Esophagus squamous epithelium (tissue), 5 donors: ENCODE measurements at places on chromosomes 1 and 21.
A peak's percentile ranks its signal among the peaks of the same experiment; 100 is the strongest.

DNA sequence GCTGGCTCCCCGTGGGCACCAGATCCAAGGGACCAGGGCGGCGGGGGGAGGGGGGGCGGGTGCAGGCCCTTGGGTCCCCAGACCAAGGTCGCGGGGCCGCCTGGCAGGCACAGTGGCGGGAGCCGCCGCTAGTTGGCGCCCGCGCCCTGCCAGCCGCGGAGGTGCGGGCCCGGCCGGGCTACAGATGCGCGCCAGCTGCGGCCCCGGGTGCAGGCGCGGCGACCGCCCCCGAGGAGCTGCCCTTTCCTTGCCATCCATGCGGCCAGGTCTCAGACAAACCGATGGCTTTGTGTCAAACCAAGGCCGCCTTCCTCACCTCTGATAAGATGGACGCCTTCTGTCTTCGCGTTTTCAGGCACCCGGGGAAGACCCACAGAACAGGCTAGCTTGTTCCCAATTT, 2.2 kb upstream of the RUNX3 start:
- no peak for DNase-seq

GRCh38 chr21:16504766-16505165, 775.0 kb downstream of the USP25 start:
- DNase-seq: no peak

DNA sequence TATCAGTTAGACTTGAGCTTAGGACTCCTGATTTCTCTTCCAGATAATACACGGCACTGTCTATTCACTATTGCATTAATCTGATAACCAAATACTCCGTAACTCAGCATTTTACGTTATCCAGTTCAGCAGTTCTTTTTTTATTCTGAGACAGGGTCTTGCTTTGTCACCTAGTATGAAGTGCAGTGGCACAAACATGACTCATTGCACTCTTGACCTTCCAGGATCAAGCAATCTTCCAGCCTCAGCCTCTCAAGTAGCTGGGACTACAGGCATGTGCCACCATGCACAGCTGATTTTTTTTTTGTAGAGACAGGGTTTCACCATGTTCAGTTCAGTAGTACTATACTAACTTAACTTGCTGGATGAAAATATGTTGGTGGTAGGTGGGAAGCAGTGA, 156.4 kb downstream of the PATJ start:
- no peak for DNase-seq

DNA sequence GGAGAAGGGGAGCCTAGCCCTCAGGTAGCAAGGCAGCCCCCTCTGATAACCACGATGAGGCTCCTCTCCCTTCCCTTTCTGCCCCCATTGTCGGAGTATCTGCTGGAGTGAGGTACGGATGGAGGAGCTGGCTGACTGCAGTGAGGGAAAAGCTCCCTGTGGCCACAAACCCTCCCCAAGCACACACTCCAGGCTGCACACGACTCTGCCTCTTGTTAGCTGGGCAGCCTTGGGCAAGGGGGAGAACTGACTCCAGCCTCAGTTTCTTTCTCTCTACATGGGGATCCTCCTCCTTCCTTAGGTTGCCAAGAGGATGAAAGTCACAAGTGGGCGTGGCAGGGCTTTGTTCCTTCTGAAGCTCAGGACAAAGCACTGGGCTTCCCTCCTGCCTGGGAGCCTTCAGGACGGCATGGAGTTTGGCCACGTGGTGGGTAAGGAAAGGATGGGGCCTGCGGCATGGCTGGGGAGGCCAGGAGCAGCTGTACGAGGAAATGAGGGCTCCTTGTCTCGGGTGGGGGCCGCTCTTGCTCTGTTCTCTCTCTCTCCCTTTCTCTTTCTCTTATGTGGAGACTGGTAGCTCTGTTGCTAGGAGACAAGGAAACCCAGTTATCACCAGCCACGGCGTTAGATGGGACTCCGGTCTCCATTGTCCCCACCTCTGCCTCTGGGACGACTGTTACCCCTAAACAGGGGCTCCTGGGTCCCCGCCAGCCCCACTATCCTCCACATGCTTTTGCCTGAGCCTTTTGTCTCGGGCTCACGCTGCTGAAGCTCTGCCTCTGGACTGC, 39.7 kb downstream of the LRP8 start:
- DNase-seq: no peak

DNA sequence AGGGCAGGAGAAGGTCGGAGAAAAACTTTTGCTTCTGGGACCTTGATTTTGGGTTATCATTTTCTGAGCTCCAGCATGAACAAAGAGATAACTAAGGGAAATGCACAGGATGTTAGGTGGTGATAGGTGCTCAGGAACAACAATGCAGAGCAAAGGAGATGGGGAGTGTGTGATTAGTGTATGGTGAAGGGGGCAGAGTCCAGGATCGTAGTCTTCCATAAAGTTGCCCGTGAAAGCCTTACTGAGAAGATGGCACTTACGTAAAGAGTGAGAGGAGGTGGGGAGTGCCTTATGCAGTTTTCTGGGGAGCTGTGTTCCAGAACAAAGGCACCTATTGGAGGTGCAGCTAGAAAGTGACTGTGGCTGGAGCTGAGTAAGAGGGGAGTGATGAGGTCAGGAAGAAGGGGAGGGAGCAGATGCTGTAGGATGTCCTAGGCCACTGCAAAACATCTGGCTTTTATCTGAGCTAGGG, 11.6 kb downstream of the KCNK1 start:
- DNase-seq: no peak

- no peak for DNase-seq
Measured at GRCh38 chr1:224615861-224616755, at the start of gene CNIH3. TSS of gene CNIH3 (plus strand) at chr1:224616317. CDS start at chr1:224617175, 858 bp downstream.

- DNase-seq: no peak
Measured at GRCh38 chr1:226625326-226625725, 76.8 kb downstream of the STUM start.

DNA sequence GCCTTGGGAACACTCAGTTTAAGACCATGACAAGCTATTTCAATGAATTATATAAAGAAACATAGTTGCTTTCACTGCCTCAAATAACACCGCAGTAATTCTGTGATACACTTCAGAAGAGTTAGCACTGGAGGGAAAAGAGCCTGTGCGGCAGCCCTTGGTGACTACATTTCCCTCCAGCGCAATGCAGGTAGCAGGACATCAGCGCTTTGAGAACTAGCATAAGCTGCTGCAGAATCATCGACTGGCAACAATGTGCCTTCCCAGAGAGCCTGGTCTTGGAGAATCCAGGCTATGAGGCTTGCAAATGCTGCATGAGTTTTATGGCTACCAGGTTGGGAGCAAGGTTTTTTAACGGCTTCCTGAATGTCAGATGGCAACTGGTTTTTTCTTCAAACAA, 7.5 kb downstream of the NRIP1 start:
- no peak for DNase-seq

DNA sequence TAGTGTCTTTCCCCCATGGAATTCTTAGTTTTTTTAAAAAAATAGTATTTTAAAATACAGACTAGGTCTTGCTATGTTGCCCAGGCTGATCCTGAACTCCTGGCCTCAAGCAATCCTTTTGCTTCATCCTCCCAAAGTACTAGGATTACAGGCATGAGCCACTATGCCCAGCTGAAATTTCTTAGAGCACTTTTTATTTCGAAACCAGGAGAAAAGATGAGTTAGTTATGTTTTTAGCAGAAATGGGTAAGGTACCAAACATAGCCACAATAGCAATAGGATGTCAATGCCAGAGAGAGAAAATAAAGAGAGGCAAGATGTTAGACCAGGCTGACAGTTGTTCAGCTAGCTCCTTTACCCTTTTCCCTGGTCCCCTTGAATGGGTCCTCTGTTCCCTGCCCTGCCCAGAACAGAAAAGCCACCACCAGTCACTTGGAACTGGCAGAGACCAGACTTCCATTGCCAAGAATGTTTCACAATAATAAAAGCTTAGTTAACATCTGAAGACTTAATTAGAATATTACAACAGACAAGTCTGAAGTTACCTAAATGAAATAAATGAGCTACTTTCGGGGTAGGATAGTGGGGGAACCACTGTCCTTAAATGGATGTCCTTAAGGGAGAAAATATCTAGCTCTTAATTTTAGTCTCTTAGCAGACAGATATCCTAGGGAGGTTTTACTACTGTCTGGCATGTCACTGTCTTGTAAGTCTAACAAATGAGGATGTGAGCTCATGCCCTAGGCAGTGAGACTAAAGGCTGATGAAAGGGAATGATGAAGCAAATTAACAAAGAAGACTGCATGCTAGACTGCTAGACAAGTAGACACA, 54.3 kb downstream of the ABL2 start:
- DNase-seq: no peak

GRCh38 chr1:226064816-226065248, 2.3 kb downstream of the H3-3A start:
- no peak for DNase-seq

DNA sequence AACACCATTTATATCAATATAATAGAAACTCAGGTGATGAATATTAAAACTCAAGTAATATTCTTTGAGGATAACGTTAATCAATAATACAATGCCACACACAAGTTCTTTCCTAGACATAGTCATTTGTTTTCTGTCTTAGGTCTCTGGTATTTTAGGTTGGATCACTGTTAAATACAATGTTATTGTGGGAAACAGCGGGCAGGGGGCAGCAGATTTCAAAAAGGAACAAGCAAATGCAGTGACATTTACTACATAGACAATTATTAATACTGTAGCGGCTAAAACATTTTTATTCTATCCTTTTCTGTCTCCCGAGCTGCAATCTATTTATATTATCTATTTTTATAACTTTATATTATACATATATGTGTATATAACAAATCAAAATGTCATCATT, 186.4 kb upstream of the ZNHIT6 start:
- DNase-seq: no peak

GRCh38 chr1:81948495-81948894, 147.8 kb downstream of the ADGRL2 start:
- DNase-seq: no peak

DNA sequence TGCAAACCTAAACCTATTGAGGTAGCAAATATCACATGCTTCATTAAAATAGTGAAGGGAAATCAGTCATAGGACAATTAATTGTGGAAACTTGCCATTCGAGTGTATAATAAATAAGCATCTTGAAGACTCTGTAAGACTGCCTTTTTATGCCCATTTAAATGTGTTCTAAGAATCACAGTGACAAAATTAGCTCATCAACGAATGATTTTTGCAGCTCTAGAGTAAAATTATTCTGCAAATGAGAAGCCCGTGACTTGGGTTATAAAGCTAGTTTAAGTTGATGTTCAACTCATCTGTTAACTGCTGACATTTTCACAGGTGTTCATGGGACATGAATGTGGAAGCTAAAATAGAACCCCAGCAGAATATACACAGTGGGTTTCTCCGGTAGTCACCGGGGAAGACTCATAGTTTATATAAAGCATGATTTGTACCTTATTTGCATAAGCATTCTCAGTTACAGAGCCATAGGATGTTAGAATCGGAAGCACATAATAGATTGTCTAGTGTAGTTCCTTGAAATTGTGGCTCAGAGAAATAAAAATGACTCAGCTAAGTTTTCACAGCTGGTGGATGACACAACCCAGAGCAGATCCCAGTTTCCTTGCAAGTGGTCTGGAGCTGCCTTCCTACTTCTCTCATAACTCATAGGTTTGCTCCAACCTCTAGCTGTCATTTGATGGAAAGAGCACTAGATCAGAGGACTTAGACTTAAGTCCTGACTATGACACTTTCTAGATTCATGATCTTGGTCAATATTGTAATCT, 107.3 kb downstream of the UCHL5 start:
- DNase-seq: no peak

- DNase-seq: peak; percentile 53
Measured at GRCh38 chr1:33180226-33180910, 1.5 kb downstream of the TRIM62 start.

DNA sequence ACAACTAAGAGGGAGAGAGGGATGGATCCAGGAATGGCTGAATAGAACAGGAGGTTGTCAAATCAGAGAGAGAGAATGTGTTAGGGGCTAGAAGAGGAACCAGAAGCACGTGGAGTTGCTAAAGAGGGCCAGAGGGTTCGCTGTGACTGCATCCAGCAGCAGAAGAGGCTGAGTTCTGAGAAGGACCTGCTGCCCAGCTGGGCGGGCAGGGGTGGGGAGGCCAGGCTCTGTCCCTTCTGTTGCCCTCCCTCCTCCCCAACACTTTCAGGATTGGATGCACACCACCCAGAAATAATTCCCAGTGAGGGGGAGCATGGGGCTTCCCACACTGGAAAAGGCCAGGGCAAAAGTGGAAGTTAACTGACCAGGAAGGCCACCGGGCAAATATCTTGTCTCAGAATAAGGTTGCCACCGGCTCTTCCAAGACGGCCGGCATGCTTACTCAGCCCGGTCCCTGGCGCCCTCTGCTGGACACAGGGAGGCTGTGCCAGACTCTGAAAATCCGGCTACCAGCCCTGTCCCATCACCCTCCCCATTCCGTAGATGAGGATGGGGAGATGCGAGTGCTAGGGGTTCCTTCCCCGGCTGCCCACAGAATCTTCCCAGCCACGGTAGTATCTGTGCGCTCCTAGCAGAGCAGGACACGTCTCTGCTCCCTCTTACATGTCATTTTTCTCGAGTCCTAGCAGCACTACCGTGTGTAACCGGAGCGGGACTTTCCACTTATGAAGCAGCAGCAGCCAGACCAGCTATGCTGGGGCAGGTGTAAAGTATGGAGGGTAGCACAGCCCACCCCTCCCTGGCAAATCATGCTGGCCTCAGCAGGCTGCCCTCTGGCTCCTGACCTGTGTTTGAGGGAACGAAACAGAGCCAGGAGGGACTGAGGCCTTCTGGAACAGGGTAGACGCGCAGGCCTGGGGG, 46.8 kb upstream of the A3GALT2 start:
- peak; percentile 20 for DNase-seq

DNA sequence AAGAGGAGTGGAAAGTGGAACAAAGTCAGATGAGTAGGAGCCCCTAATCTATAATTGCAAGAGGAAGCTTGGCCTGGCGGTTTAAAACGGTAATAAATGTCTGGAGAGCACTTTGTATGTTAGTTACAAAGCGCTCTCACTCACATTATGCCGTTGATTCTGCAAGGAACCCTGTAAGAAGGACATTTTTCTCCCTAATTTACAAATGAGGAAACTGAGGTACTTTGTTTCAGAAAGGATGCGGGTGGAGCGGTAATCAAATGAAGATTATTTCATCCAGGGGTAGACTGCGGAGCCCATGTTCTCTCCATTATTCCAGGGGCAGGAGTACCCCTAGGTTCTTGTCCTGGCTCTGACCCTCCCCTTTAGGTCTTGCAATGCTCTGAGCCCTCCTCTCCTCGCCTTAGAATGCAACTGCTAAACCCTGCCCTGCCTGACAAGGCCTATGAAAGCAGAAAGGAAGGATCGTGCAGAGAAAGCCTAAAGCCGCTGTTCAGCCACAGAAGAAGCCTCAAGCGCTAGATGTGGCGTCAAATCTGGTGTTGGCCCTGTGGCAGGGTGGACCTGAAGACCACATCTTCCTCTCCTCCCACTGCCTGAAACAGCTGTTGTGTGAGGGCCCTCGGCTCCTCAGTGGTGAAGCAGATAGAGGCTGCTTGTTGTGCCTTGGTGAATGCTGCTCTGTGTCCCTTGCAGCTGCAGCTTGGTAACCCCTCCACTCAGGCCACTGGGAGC, 588 bp upstream of the PACC1 start:
- no peak for DNase-seq

- DNase-seq: no peak
Measured at GRCh38 chr1:167099851-167100250, 6.0 kb downstream of the STYXL2 start.

- DNase-seq: no peak
Measured at GRCh38 chr1:164510435-164510834, 48.5 kb upstream of the PBX1 start.
